Psoas muscle (tissue), 8 donors: ENCODE measurements at places on chromosomes 13 and 19. TPM values are rescaled to one million over a fixed set of nuclear protein-coding genes. Genes with fewer than 3 reads are reported as not detected.

Gene TNNT1
- 7,142 TPM for total RNA-seq

DNA sequence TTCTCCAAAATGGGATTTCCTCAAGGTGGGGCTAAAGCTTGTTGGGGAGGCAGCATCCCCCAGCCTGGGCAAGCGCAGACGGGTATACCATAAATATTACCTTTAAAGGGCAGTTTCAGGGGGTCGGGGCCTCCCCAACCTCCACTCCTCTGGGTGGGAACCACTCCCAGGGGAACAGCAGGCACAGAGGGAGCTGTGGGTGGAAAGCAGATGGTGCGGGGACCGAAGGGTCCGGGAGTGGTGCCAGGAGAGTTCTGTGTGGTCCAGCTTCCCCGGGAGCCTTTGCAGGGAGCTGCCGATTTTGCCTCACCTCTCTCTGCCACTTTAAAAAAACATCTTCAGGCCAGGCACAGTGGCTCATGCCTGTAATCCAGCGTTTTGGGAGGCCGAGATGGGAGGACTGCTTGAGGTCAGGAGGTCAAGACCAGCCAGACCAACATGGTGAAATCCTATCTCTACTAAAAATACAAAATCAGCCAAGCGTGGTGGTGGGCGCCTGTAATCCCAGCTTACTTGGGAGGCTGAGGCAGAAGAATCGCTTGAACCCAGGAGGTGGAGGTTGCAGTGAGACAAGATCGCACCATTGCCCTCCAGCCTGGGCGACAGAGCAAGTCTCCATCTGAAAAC, 5.5 kb downstream of the MAST3 start:
- peaks cover 9% of the 10 kb centered on the region for H3K27me3 ChIP-seq
- H3K27ac ChIP-seq = no peak overlapping the region
- H3K4me3 ChIP-seq = no peak overlapping the region
- no peak for DNase-seq
- H3K36me3 ChIP-seq = no peaks in the 10 kb centered on the region

- no peaks in the 10 kb centered on the region for H3K36me3 ChIP-seq
- peak; percentile 68 for DNase-seq
- peak overlapping the region; percentile 30 for H3K27ac ChIP-seq
- H3K27me3 ChIP-seq = peaks cover 13% of the 10 kb centered on the region
- peak overlapping the region; percentile 46 for H3K4me3 ChIP-seq
Measured at GRCh38 chr19:7637374-7638256, 705 bp downstream of the STXBP2 start.

Gene GRK1
- total RNA-seq = not detected

DNA sequence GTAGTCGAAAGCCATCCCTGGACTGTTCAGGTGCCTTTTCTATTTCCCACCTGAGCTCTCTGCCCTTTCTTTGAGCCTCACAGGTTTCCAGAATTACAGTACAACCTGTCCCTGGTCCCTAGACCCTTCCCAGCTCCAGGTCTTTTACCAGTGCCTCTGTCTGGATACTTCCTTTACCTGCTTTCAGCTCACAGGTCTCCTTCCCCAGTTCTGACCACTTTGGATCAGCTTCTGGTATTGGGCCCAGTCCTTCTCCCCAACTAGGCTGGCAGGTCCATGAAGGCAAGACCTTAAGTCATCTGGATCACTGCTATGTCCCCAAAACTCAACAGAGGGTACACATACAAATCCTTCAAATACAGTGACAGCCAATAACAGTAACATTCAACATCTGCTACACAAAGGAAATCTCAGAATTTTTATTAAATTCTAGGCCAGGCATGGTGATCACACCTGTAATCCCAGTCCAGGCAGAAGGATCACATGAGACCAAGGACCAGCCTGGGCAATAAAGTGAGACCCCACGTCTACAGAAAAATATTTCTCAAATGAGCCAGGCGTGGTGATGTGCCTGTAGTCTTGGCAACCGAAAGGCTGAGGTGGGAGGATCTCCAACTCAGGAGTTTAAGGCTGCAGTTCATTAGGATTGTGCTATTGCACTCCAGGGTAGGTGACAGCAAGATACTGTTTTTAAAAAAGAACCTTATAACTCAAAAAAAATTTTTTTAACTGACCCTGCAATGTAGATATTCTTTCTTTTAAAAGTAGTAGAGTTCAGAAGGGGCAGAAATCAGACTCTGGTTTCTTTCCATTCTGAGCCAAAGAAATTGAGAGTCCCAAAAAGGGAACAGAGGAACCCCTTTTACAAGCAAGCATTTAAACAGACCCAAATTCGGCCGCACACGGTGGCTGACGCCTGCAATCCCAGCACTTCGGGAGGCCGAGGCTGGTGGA, 1.3 kb downstream of the RPS16 start:
- H3K4me3 ChIP-seq = peak overlapping the region; percentile 96
- DNase-seq = no peak
- peaks cover 18% of the 10 kb centered on the region for H3K4me1 ChIP-seq
- H3K36me3 ChIP-seq = peaks cover 44% of the 10 kb centered on the region
- H3K27ac ChIP-seq = peak overlapping the region; percentile 93
- H3K27me3 ChIP-seq = no peaks in the 10 kb centered on the region

- H3K27ac ChIP-seq = no peak overlapping the region
- H3K4me1 ChIP-seq = no peaks in the 10 kb centered on the region
- no peak for DNase-seq
- H3K36me3 ChIP-seq = no peaks in the 10 kb centered on the region
Measured at GRCh38 chr13:73168953-73169401, 110.2 kb downstream of the KLF5 start.

Gene ARMC6
- 22.6 TPM for total RNA-seq

DNA sequence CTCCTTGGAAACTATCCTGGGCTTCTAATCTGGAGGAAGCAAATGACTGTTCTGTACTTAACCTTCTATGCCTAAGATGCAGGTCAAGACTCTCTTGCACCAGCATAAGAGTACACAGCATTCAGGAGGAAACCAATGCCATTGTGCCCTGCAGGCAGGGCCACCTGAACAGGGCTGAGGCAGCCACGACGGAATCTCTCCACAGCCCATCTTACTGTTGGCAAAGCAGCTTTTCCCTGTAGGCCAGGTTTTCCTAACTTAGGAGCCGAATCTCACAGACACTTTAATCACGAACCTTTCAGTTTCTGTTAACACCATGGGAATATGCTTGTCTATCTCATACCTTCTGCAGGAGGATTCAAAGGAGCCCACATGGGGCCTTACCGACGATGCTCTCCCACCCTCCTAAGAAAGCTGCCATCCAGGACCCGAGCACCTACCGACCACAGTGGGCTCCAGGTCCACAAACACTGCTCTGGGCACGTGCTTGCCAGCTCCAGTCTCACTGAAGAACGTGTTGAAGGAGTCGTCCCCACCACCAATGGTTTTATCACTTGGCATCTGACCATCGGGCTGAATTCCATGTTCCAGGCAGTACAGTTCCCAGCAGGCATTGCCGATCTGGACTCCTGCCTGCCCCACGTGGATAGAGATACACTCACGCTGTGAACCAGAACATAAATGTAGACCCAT, 2.6 kb downstream of the TUBA3C start:
- no peak overlapping the region for H3K4me3 ChIP-seq
- H3K27me3 ChIP-seq = no peaks in the 10 kb centered on the region
- DNase-seq = no peak
- H3K4me1 ChIP-seq = no peaks in the 10 kb centered on the region

DNA sequence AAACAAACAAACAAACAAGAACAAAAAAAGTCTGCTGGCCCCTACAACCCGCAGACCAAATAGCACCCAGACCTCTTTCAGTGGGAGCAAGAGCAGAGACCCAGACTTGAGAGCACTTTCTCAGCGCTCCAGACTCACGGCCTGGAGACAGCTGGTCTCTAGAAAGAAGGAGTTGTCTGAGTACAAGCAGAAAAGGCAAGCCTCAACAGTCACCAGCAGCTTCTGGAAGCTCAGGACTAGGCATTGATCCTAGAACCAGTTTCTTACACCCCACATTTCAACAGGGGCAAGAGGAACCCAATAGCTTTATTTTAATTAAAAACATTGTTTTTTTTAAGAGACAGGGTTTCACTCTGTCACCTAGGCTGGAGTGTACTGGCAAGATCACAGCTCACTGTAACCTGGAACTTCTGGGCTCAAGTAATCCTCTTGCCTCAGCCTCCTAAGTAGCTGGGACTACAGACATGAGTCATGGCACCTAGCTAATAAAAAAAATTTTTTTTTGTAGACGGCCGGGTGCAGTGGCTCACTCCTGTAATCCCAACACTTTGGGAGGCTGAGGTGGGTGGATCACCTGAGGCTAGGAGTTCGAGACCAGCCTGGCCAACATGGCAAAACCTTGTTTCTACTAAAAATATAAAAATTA, 30.4 kb downstream of the RASL11A start:
- H3K4me3 ChIP-seq = no peak overlapping the region
- H3K36me3 ChIP-seq = no peaks in the 10 kb centered on the region
- DNase-seq = no peak

Gene CLEC4M
- total RNA-seq = not detected

Gene SMIM44
- not detected for total RNA-seq

DNA sequence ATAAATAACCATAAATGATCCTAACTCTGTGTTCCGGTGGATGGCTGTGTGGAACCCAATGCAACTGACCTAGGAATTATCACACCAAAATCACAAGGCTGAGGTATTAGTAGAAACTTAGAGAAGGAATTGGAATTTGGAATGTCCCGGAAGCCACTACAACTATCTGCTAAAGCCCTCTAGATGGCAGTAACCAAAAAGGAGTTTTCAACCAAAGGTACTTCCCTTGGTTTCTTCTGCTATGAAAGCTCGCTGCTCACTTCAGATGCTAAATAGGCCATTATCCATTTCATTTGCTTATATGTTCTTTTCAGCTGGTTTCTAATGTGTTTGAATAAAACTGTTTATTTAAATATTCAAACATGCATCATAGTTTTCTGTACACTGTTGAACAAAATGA, 1589.1 kb upstream of the SPRY2 start:
- H3K4me3 ChIP-seq = no peak overlapping the region
- no peak overlapping the region for H3K27ac ChIP-seq
